ENCODE measurements at places on chromosomes 1 and 21.

GRCh38 chr21:36988536-36988935, 18.0 kb upstream of the RIPPLY3 start:
- no peak for DNase-seq

- DNase-seq: no peak
These were observed 319.8 kb upstream of the SPAG17 start for GRCh38 chr1:118504867-118505266.

GRCh38 chr1:30903343-30904034, 5.1 kb downstream of the SDC3 start:
- DNase-seq: no peak

- DNase-seq: no peak
These were observed 190.0 kb upstream of the C1orf105 start for GRCh38 chr1:172230526-172230925.

- no peak for DNase-seq
These were observed 3.8 kb upstream of the HPCAL4 start for GRCh38 chr1:39695016-39695415.

GRCh38 chr1:70874063-70874462, 173.6 kb downstream of the PTGER3 start:
- no peak for DNase-seq

DNA sequence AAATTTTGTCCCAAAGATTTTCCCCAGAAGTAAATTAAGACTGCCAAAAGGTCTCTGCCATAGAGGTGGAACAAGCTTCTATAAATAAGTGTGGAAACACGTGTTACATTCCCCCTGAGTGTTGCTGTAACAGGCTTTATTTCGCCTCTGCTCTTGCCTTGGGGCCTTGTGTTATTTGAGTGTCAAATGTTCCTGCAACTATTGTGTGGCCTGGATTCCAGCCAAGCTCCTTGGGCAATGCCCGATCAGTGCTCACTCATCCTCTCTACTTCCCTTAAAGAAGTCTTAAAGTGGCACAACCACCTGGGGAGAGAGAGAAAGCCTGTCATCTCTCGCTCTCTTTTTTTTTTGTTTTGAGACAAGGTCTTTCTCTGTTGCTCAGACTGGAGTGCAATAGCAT, 156.7 kb downstream of the NR5A2 start:
- no peak for DNase-seq

DNA sequence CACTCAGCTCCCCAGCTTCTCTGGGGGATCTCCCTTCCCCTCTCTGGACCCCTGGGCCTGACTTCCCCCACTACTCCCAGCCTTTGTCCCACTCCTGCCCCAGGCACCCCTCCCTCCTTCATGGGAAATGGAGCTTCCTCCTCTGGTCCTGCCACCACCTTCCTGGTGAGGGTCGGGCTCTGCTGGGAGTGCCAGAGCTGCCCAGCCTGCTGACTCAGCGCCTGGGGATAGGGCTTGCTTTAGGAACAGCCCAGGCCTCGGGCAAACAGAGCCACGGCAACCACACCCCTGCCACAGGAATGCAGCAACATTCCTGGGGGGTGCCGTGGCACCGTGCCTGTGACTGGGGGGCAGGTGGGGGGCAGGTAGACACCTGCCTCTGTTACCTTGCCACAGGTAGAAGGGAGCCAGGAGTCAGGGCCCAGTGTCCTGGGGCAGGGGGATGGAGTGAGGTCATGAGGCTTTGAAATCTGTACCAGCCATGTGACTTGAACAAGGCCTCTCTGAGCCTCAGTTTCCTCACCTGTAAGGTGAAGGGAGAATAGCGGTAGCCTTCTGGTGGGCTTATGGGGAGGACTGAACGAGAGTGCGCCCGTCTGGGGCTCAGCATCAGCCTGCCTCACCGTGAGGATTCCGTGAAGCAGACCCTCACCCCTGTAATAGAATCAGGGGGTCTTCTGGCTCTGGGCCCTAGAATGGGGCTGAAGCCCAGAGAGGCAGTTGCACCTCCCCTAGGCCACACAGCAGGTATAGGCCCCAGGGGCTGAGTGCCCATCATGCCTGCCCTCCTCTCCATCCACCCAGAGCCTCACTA, 17.8 kb upstream of the EPHA2 start:
- DNase-seq: no peak

- DNase-seq: no peak
These were observed 104.7 kb downstream of the AKT3 start for GRCh38 chr1:243745356-243745755.

GRCh38 chr1:180360333-180361075, 130.4 kb downstream of the LHX4 start:
- DNase-seq: no peak

DNA sequence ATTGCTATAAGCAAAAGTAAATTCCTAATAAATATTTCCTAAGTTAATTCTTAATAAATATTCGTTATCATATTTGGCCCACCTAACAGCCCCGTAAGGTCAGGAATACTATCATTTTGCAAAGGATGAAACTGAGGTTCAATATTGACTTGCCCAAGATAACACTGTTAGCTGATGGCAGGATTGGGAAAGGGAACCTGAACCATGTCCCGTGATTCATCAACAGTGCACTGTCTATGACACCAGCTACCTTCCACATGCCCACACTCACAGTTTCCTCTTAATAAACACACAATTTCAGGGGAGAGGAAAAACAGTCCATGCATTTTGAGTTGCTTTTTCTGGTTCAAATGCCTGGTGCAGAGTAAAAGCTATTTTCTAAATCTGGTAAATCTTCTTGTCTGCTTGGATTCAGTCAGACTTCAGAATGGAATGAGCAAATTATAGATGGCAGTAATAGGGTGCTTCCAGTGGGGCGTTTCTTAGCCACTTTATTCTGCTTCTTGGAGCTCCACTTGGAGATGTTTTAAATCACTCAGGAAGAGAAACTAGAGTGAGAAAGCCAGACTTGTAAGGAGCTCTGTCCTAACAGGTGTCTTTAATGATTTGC, 354.6 kb downstream of the PDE4B start:
- DNase-seq: no peak

GRCh38 chr1:204464701-204465100, 29.9 kb downstream of the PIK3C2B start:
- no peak for DNase-seq

- no peak for DNase-seq
These were observed 40.2 kb downstream of the TBX19 start for GRCh38 chr1:168320800-168321450.

DNA sequence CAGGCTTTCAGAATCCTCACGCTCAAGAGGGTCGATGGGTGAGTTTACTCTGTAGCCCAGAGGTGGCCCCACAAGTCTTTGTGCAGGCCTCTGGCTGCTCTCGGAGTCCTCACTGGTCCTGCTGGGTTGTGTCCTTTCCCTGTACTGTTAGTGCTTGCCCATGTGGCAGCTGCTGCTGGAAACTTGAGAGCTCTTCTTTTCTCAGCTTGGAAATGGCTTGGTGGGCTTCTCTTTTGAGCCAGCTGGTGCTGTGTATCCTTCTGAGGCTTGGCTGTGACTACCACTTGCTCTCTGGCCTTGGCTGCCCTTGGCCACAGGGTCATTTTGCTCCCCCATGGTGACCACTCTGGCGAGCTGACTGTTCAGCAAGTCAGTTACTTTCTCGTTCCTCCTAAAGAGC, 82.2 kb upstream of the LMO4 start:
- DNase-seq: no peak

GRCh38 chr1:174405219-174405618, 42.5 kb upstream of the GPR52 start:
- DNase-seq: no peak

DNA sequence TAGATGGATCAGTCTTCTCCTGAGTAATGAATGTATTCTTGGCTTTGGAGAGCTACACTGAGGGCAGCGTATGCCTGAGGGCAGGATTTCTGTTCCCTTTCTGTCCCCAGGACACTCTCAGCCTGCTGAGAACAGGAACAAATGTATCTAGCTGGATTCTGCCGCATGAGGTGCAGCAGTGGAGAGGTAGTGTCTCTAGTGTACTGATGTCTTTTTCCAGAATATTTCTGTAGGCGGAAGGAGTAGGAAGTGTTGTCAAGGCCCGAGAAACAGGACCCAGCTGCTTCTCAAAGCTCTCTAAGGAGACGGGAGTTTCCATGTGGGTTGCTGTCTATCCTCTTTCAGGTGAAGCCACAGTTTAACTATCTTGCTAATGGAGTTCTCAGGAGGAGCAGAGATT, 65.5 kb downstream of the MT1HL1 start:
- no peak for DNase-seq
